ENCODE measurements at places on chromosomes 2 and 18.

DNA sequence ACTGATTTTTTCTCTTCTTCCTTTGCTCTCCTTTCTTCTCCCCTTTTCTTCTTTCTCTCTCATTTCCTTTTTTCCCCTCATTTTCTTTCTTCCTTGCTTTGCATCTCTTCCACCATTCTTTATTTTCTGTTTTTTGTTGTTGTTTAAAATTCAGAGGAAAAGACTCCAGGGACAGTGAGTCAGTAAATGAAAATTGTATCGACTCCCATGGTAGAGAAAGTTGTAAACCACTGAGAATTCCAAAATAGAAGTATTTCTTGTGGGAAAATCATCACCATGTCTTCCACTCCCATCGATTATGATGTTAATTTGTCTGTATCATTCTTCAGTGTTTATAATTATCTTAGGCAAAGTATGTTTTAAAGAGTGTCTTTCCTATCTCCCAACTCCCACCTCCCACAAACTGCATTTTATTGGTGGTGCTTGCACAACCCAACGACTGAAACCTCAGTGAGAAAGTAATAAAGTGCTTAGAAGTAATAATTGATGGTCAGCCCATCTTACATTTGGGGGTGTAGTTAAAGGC, 134.3 kb downstream of the IRS1 start:
- DNase-seq = no peak

GRCh38 chr2:71453404-71454220, at the start of gene DYSF:
DYSF (plus strand) TSS chr2:71453561.
- DNase-seq = no peak

- DNase-seq = no peak
Observed at GRCh38 chr2:174957050-174957449, 48.1 kb downstream of the CHN1 start.

- no peak for DNase-seq
Observed at GRCh38 chr18:22347606-22348511, 69.9 kb downstream of the CTAGE1 start.
